Ascending aorta (tissue), 2 donors: ENCODE measurements at places on chromosomes 7 and 10. TPM values are rescaled to one million over a fixed set of nuclear protein-coding genes. Genes with fewer than 3 reads are reported as not detected.

- H3K4me3 ChIP-seq: no peak overlapping the region
- no peaks in the 10 kb centered on the region for H3K4me1 ChIP-seq
- no peaks in the 10 kb centered on the region for H3K27me3 ChIP-seq
- no peak for DNase-seq
These were observed 80.3 kb upstream of the UCN3 start for GRCh38 chr10:5284311-5285057.

GRCh38 chr7:65338346-65338745 is 35.3 kb upstream of the ZNF92 start:
- H3K4me1 ChIP-seq: no peaks in the 10 kb centered on the region
- H3K27me3 ChIP-seq: no peaks in the 10 kb centered on the region
- H3K4me3 ChIP-seq: no peak overlapping the region
- no peak for DNase-seq
- H3K36me3 ChIP-seq: no peaks in the 10 kb centered on the region
- no peak overlapping the region for H3K27ac ChIP-seq

Gene NKX1-2
- total RNA-seq: not detected

DNA sequence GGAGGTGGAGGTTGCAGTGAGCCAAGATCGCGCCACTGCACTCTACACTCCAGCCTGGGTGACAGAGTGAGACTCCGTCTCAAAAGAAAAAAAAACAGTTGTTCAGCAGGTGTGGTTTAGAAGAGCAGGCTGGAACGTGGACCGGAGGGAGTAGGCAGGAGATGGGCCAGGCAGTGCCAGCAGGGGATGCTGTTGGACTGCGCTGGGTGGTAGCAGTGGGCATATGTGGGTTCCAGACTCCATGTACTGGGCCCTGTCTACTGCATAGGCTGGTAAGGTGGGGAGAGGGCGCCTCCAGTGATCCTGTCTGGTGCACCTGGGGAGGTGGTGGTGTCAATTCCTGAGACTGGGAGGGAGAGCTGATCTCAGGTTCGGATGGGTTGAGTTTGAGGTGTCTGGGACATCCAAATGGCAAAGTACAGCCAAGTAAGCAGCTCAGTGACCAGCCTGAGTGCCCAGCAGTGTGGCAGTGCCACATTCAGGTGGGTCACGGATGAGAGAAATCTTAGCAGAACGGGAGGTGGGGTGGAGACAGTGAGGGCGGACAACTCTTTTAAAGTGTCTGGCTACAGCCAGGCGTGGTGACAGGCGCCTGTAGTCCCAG is 25.9 kb downstream of the SFXN4 start:
- H3K36me3 ChIP-seq: peaks cover 12% of the 10 kb centered on the region
- H3K27me3 ChIP-seq: no peaks in the 10 kb centered on the region
- DNase-seq: no peak

- H3K4me1 ChIP-seq: no peaks in the 10 kb centered on the region
- no peaks in the 10 kb centered on the region for H3K36me3 ChIP-seq
- H3K27me3 ChIP-seq: no peaks in the 10 kb centered on the region
- DNase-seq: no peak
These were observed 206.3 kb downstream of the MDFIC start for GRCh38 chr7:115128154-115128553.
